ENCODE measurements at places on chromosomes 16 and 17. TPM values are rescaled to one million over a fixed set of nuclear protein-coding genes. Genes with fewer than 3 reads are reported as not detected.
A peak's percentile ranks its signal among the peaks of the same experiment; 100 is the strongest.

DNA sequence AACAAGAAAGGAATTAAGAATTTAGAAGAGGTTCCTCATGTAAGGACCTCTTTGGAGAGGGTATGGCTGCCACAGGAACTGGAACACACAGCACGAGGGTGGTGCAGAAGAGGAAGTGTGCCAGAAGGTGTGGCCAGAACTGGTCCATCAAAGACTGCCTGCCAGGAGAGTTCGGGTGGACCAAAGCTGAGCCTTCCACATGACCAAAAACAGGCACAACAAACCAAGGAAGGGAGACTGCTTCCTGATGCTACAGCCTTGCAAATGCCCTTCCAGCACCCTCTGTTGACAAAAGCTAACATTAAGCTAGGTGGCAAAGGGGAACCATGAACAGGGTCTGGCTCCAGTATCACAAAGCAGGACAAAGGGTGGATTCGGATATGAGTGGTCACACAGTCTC lies 125.8 kb upstream of the TMEM97 start:
- no peak for DNase-seq

- no peak for DNase-seq
These were observed 10.6 kb downstream of the ITGAD start for GRCh38 chr16:31403590-31404352.

DNA sequence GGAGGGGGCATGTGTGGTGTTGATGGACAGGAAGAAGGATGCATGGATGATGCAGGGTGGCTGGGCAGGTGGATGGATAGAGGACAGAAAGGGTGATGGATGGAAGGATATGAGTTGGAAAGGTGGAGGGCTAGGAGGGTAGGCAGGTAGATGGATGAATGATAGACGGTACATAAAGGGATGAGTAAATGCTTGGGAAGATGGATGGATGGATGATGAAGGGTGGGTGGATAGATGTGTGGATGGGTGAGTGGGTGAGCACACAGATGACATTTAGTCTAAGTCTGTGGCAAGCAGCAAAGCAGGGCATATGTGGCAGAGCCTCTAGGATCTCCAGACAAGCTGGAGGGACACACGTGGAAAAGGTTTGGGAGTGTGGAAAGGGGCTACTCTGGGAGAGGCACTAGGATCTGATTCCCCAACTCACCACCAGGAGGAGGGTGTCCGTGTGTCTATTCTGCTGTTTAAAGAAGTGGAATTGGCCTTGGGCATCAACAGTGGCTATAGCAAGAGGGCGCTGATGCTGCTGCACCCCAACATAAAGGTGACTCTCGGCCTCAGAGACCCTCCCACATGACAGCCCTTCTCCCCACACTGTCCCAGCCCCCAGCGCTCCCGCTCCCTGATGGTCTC lies 8.2 kb downstream of the PLD2 start:
- DNase-seq = no peak

ARHGAP23 gene
- total RNA-seq = 0.40 TPM

GRCh38 chr16:47013910-47014309 lies 40.4 kb upstream of the DNAJA2 start:
- DNase-seq = no peak

- no peak for DNase-seq
These were observed 262.9 kb downstream of the PARN start for GRCh38 chr16:14366974-14367707.

MT1H gene
- not detected for total RNA-seq

CACNG3 gene
- not detected for total RNA-seq

DNA sequence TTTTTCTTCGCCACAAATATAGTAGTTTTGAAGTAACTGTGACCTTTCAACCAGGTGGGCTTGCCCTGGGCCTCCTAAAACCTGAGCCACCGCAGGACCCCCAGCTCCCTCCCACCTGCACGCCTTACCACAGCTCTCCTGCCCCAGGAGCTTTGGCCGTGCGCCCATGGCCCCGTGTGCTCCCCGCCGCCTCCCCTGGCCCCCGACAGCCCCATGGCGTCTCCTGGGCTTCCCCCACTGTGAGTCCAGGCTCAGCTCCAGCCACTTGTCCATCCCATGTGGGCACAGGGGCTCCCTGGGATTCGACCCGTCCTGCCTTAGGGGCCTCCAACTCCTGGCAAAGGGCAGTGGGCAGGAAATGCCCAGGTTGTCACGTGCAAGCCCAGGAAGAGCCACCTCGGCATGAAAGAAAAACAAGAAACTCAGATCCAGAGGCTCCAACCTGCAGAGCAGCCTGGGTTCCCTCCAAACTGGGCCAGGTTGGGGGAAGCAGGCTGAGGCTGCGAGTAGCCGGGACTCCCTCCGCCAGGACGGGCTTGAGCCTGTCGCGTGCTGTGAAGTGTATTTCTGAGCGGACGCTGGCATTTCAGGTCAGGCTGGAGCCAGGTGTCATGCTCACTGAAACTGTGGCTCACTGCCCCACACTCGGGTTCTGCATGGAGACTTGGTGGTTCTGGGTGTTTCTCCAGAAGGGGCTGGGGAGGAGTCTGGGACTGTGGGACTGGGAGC lies 5.8 kb downstream of the LGALS3BP start:
- no peak for DNase-seq

SLC16A5 gene
- 24.3 TPM for total RNA-seq

DNA sequence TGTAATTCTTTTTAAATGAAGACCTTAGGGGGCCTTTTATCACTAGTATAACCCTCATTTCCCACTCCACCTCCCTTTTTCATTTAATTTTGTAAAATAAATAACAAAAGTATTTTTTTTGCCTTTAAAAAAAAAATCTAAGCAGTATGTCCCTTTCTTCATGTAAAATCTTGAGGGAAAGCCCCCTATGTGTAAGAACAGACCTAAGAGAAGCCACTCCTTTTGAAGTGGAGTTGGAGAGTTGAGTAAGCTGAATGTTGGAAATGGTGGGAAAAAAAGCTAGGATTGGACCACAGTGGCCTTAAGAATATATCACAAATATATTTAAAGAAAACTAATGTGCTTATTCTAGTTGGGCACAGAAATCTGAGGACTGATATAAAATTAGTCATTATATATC lies 44.5 kb upstream of the INTS2 start:
- no peak for DNase-seq

GRCh38 chr17:60526726-60527125 lies 684 bp upstream of the APPBP2 start:
- DNase-seq = no peak

TMC8 gene
- 301 TPM for total RNA-seq

DNA sequence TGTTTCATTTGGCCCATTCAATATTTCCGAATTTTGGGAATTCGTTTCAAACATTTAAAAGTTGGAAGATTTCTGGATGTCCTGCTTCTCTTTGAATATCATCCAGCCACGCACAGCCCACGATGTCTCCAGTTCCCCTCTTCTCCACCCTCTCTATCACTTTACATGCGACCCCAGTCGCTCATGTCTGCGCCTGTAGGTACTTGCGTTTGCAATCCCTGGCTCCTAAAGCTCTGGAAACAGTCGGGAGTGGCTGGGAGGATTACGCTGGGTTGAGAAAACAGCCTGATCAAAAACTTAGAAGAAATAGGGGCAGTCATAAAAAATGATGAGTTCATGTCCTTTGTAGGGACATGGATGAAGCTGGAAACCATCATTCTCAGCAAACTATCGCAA lies 1.5 kb upstream of the SBK1 start:
- no peak for DNase-seq

DNA sequence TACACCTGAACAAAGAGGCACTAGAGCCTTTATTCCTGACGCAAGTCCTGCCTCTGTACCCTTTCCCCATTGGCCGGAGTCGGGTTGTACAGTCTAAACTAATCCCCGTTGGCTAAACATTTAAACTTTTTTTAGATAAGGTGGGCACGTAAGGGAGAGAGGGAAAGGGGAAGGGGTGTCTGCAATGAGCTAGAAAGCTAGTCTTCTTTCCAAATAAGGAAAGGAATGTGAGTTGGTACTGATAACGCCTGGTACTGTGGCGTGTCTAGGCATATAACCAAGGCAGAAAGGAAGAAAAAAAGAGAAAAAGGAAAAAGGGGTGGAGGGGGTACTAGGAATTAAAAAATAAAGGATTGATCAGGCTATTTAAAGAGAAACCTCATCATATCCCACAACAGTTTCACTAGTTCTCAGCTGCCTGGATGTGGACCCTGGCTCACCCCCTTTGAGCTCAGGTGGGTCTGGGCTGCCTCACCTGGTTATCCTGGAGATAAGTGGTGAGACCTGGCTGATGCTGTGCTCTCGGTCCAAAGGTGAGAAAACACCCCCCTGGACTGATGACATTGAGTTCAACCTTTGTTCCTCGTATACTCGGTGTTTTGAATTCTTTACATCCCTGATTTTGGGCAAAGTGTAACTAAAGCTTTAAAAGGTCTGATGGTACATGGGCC lies 90.9 kb upstream of the EEF2KMT start:
- no peak for DNase-seq

GRCh38 chr17:49362723-49363117 lies 670 bp upstream of the ZNF652 start:
- no peak for DNase-seq

RHBDF1 gene
- total RNA-seq = 0.53 TPM

DNA sequence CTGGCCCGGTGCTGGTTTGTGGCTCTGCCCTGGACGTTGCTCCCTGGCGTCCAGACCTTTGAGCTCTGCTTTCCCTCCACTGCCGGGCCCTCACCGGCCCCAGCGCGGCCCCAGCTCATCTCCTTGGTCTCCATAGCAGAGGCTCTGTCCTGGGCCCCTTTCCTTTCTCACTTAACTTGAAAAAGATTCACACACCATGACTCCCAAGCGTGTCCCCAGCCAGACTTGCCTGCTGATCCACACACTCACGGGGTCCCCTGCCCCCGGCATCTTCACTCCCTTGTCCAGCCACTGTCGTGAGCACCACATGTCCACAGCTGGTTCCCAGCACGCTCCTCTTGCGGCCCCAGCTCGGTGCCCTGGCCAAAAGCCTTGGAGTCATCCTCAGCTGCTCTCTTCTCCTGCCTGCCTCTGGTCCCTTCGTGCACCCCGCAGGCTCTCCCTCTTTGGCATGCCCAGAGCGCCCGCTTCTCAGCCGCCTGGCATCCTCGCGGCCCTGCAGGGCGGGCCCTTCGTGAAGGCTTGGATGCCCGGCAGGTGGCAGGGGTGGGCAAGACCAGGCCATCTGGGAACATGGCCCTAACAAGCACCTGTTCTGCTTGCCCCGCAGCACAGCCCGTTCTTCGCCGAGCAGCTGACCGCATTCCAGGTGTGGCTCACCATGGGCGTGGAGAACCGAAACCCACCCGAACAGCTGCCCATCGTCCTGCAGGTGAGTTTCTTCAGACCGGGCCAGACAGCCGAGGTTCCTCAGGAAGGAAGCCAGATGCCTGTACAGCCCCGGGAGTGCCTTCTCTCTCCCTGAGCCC lies 145.6 kb upstream of the CHMP6 start:
- no peak for DNase-seq

DNA sequence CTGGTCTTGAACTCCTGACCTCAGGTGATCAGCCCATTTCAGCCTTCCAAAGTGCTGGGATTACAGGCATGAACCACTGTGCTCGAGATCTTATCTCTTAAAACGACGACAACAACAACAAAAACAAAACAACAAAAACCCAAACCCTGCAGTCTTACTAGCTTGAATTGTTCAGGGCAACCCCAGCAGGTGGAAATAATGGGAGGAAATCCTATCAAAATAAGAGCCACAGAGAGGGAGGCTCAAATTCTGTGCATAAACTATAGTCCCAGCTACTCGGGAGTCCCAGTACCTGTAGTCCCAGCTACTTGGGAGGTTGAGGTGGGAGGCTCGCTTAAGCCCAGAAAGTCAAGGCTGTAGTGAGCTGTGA lies 16.5 kb upstream of the ATP6V0A1 start:
- no peak for DNase-seq

GUCY2D gene
- total RNA-seq = not detected

DNA sequence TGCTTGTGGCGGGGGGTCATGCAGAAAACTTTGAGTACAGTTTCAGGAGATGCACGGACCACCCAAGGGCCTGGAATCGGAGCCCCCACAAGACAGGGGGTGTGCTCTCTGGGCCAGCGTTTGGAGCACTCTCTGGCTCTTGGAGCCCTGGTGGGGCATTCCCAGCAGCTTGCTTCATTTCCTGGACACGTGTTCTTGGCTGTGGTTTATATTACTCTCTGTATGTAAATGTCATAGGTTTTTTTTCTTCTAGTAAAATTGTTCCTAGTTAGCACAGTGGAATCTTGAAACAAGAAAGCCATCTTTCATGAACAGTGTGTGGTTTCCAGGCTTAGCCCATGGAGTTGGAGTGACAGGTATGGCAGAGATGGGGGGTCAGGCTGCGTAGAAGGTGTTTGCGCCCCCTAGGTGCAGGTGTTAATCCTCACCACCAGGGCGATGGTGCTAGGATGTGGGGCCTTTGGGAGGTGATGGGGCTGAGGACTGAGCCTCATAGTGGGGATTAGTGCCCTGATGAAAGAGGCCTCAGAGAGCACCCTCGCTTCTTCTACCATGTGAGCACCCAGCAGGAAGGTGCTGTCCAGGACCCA lies 79.8 kb downstream of the JPH3 start:
- no peak for DNase-seq

GRCh38 chr17:74768763-74769114 lies 7.4 kb downstream of the NAT9 start:
- DNase-seq = no peak

GRCh38 chr17:77281904-77282367 lies 141.2 kb downstream of the SEC14L1 start:
- no peak for DNase-seq

DNA sequence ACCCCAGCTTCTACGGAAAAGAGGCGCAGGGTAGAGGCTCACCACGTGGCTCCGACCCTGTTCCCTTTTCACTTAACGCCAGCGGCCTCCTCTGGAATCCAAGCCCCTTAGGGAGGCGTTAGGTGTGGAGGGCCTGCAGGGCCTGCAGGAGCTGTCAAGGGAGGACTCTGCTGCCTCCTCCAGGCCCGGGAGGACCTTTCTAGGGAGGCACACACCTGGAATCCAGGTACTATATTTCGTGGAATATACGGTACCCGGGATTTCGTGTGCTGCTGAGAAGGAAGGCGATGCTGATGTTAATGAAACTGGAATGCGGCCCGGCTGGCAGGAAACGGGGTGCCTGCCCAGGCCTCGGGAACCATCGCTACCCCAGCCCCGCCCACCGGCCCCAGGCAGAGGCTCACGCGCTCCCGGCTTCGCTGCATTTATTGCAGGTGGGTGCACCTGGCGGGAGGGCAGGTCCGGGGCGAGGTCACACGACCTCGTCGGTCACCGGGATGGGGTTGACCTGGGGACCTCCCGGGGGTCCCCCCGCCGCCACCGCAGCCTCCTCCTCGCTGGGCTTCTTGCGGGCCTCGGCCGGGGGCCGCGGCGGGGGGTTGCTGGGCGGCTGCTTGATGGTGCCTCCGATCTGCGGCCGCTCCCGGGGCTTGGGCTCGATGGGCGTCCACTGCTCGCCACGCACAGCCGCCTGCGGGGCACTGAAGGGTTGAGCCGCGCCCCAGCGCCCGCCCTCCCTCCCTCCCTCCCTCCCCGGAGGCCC lies 4.7 kb downstream of the IL17C start:
- no peak for DNase-seq

- DNase-seq = no peak
These were observed 7.4 kb downstream of the USP22 start for GRCh38 chr17:21035406-21035805.

- peak; percentile 34 for DNase-seq
These were observed 1.1 kb downstream of the SOCS3 start for GRCh38 chr17:78358538-78359320.

Measured in T-cell (primary cell).